Renal cortex interstitium (tissue), 15 donors: ENCODE measurements at places on chromosomes 1 and 21.
A peak's percentile ranks its signal among the peaks of the same experiment; 100 is the strongest.

DNA sequence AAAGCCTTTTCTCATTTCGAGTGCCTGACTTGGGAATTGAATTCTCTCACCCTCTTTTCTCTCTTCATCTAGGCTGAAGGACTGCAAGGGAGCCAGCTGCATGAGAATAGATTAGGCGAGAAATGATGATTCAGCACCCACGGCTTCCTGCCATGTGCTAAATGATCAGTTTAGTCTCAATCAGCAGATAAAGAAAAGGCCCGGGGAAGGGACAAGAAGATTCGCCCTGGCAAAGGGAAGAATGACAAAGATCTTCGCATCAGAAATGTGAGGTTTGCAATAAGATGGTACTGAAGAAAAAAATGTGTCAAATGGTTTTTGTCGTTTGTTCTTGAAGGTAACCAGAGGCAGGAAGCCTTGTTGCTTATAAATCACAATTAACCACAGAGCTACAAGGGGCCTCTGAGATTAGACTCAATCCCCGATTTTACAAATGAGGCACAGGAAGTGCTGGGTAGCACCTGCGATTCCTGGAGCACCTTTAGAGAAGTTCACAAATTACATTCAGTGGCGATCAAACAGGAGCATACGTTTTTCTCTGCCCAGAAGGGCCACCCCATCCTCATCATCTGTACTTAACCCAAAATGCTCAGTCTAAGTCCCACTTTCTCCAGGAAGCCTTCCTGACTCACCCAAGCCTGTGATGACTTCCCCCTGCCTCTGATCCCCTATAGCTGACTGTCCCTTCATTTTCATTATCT, 183.4 kb downstream of the ZNF281 start:
- DNase-seq, result no peak

GRCh38 chr1:221418346-221418745, 323.5 kb downstream of the DUSP10 start:
- no peak for DNase-seq

GRCh38 chr21:34852448-34852847, 183.7 kb downstream of the CLIC6 start:
- no peak for DNase-seq

- no peak for DNase-seq
Observed at GRCh38 chr1:56897150-56898004, 42.8 kb downstream of the C8A start.

DNA sequence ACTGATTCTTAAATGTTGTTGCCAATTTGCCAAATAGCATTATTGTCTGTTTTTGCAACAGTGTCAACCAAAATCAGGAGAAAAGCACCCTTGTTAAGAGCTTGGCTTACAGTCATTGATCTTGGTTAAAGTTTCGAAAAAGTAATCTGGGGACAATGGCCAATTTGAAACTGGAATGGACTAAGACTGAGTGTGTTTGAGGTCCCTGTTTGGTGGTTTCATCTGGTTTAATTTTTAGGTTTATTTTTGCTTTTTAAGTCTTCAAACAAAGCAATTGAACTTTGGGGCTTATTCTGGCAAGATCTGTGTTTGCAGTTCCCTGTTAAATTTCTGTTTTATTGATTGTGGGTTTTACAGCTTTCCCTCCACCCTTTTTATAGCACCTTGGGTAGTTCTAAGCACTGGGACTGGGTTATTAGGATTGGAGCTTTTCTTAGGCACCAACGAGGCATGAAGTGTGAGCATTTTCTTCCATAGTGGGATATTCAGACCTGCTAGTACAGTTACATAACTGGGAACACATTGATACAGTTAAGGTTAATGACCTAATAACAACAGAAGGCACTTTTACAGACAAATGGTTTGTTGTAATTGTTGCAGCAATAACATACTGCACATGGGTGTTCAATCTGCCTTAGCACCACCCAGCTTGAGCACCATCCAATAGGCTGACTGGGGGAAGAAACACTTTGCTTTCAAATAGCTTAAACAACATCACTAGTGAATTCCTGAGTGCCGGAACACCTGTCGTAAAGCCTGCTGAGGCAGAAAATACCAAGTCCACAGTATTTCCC, 40.6 kb upstream of the MAP10 start:
- peak; percentile 49 for DNase-seq

DNA sequence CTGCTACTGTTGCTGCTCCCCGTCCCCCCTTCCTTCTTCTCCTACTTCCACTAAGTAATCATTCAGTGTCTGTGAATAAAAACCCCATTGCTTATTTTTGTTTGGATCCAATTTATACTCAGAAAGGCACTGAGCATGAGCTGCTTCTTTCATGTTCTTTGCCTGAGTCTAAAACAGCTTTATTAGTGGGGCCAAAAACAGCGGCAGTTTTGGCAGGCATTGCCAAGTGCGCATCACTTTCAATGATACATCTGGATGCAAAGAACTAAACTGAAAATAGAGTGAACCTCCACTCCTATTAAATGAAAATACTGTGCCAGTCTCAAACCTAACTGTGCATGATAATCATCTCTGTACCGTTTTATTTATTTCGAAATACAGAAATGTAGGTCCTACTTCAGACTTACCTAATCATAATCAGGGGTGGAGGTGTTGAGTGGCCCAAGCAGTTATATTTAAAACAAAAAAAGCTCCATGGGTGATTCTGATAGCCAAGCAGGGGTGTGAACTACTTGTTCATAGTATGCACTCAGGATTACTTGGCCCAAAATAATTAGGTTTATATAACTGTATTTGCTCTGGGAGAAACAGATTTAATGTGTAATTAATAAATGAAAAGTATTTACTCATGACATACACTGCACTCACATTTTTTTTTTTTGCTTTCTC, 48.4 kb downstream of the NEK7 start:
- no peak for DNase-seq

- no peak for DNase-seq
Observed at GRCh38 chr21:42666023-42666747, 12.8 kb downstream of the PDE9A start.

GRCh38 chr1:204599098-204599497, 82.9 kb downstream of the MDM4 start:
- no peak for DNase-seq

DNA sequence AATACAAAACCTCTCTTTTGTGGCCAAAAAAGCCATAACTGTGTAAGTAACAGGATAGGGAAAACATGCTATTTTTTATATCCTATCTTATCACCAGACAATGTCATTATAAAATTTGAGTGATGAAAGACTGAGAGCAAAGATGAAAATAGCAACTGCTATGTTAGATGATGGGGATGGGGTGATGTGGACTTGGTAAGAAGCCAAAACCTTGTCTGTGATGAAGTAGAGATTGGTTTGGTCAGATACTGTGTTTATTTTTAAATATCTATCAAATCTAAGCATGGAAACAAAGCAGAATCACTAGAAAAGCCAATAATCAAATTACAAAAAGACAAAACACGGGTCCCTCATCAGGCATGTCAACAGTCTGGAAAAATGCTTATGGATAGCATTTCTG, 631.1 kb upstream of the NR5A2 start:
- no peak for DNase-seq

DNA sequence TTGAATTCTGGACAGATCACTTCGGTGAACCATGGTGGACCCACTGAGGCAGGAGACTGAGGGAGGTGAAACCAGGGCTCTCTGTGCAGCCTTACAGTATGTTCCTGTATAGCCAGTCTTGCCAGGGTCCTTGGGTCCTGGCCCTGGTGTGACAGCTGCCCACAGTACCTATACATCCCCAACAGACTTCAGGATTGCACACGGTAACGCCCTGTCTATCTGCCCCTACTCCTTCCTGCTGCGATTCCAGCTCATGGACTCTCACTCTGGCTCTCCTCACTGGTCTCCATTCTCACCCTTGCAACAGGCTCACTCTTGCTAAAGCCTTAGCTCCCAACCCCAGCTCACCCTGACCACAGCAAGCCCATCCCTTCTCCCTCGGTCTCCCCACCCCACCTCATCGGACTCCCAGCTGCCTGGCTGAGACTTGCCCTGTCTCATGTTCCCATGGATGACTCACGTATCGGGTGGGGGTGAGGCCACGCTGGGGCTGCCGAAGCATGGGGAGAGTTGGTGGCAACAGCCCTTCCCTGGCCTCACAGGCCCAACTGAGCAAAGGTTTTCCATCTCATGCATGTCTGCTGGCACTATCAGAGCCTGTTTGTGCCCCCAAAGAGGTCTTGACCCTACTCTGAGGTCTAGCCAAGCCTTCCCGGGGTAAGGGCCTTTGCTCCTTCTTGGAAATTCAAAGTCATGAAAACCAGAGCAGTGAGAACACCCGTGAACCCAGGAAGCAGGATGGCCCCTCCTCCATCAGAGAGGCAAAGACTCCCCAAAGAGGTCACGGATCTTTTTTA, 7.1 kb downstream of the PHLDA3 start:
- no peak for DNase-seq

GRCh38 chr1:23389837-23390321, 20.2 kb upstream of the ZNF436 start:
- DNase-seq, result no peak

- DNase-seq, result no peak
Observed at GRCh38 chr1:240395336-240395735, 216.6 kb downstream of the GREM2 start.

- no peak for DNase-seq
Observed at GRCh38 chr21:27480841-27481261, 514.0 kb upstream of the ADAMTS5 start.

DNA sequence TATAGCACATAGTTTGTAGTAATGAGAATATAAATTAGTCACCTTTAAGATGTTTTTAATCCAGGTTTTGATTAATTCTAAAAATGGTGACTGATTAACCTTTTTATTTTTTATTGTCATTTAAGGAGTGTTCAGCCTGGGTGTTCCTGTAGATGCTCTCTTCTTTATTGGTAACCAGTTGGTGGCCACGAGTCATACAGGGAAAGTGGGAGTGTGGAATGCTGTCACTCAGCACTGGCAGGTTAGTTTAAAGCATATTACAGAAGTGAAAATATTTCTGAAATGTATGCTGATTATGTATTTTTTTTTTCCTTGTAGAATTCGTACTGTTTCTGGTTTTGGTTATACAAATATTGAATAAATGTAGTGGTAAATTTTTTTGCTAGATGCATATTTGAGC, 28.1 kb downstream of the KCTD3 start:
- no peak for DNase-seq

DNA sequence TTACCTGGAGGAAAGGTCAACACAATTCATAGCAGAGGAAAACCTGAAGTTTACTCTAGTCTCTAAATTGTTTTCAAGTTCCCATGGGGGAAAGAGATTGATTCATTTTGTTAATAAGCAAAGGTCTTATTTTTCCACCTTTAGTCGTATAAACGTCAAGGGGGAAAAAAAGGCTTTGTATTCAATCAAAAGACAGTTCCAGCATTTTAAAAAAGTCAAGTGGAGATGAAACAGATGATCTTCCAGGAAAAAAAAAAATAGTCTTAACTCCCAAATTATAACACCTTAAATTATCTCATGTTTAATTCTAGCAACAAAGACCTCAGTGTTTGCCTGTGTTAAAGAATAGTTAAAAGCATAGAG, 140.5 kb downstream of the TOMM20 start:
- no peak for DNase-seq

GRCh38 chr1:33630686-33631085, 158.2 kb downstream of the ZSCAN20 start:
- no peak for DNase-seq

- DNase-seq, result no peak
Observed at GRCh38 chr1:196609370-196609737, 1.1 kb upstream of the KCNT2 start.

DNA sequence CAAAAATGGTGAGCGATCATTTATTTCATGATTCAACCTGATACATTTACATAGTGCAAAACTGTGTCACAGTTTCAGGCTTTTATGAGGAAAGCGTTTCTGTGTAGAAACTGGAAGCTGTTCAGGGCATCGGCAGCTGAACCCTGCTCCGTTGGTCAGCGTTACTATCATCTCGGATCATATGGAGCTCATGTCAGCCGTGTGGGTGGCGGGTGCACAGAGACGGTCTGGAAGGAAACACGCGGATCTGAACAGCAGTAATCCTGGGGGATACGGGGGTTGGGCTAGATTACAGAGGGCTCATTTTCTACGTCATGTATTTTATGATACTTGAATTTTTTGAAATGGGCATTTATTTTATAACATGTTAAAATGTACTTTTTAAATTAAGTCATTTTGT, 15.1 kb downstream of the C1orf174 start:
- no peak for DNase-seq

- DNase-seq, result no peak
Observed at GRCh38 chr1:25343872-25344271, 5.7 kb downstream of the TMEM50A start.

DNA sequence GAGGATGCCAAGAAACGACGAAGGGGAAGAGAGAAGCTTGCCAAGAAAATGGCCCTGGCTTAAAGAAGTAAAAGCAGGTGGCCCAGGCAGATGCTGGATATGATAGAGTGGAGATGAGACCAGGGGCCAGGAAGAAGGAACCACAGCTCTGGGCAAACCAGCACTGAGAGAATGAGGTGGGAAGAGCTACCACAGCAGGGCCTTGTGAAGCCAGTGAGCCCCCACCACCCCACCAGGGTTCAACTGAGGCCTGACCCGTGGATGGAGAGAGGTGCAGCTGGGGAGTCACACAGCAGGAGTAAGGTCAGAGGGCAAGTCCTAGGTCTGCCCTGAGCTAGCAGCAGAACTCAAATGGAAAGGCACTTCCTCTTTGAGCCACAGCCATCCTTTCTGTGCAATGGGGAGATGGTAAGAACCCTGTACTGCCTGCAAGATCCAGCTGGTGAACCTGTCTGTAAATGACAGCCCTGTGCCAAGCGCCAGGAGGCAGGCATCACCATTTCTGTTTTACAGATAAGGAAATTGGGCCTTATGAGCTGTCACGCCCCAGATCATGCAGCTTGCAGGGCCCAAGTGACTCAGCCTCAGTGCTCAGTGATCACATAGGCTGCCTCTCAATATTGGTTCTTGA, 8.5 kb downstream of the SH3BGRL3 start:
- no peak for DNase-seq
